Activated T-cell treated with anti-CD3 and anti-CD28 coated beads for 1 hour (primary cell): ENCODE measurements at places on chromosomes 16 and 17.

GRCh38 chr17:76523084-76524037 lies 14.1 kb downstream of the CYGB start:
- peak; percentile 74 for DNase-seq

GRCh38 chr16:12009462-12009861 lies 32.9 kb downstream of the SNX29 start:
- no peak for DNase-seq

DNA sequence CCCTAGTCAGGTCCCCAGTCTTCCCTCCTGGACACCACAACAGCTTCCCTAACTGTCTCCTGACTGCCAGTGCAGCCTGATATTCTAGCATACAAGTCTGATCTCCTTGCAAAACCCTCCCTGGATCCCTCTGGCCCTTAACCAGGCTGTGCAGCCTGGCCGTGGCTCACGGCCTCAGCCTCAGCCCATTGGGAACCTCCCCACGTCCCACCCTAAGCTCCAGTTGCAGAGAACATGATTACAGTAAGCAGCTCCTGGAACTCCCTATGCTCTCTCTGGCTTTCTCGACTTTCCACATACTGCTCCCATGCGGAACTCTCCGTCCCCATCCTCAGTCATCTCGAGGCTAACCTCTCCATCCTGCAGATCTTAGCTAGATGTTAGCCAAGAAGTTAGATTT lies 13.0 kb downstream of the ALOX12B start:
- no peak for DNase-seq

GRCh38 chr17:33964344-33964979 lies 290.6 kb upstream of the CCL2 start:
- DNase-seq: no peak

- no peak for DNase-seq
Observed at GRCh38 chr16:85634747-85635544, 21.8 kb downstream of the GSE1 start.

GRCh38 chr17:29179232-29180033 lies 765 bp downstream of the MYO18A start:
- no peak for DNase-seq

- DNase-seq: no peak
Observed at GRCh38 chr17:12665263-12666210, at the start of gene MYOCD. MYOCD (plus strand) TSS chr17:12665890; CDS start chr17:12666189, 299 bp downstream.

GRCh38 chr17:50280068-50280467 lies 5.8 kb downstream of the TMEM92 start:
- DNase-seq: no peak

DNA sequence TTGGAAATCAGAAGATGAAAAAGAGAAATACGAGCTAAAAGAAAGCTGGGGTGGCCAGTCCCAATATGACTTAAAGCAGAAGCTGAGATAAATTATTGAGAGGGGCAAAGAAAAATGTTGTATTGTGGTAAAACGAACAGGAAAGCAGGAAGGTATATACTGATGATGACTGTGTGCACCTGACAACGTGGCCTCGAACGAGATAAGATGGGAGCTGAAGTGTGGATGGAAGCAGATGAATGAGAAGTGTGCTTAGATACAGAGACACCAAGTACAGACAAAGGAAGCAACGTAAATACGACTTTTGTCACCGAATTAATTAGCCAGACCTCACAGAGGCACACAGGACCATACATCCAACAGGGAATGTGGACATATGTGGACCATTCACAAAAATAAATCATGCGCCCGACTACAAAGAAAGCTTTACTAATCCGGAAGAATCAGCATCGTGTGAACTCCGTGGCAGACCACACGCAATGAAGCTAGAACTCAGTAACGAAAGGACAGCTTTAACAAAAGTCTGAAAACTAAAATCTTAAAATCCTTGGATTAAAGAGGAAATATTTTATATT lies 218.7 kb downstream of the RPTOR start:
- no peak for DNase-seq

DNA sequence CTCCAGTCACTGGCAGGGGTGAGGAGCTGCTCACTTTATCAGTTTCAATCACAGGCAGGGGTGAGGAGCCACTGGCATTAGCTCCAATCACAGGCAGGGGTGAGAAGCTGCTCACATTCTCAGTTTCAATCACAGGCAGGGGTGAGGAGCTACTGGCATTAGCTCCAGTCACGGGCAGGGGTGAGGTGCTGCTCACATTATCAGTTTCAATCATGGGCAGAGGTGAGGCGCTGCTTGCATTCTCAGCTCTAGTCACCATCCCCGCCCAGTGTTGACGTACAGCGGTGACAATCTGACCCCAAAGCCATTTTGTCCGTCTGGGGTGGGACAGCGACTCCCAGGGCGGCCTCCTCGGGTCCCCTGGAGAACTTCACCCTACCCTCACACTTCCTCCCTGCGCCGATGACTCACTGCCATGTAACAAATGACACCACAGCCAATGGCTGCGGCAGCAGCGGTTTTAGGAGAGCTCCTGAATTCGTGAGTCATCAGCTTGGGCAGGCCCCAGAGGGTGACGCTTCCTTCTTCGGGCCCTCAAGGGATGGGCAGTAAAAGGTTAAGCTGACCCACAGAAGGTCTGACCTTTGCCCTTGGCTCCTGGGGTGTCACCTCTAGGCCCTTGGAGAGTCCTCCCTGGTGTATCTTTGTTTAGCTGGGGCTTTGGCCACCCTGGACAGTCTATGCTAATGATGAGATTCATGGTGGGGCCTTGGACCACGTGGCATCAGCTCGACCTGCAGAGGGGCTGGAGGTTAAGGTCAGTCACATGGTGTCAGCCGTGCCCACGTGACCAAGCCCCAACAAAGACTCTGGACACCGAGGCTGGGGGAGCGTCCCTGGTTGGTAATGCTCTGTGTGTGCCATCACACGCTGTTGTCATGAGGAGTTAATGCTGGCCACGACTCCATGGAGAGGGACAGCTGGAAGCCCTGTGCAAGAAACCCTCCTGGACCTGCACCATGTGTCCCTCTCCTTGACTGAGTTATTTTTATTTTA lies 171.7 kb downstream of the C16orf95 start:
- no peak for DNase-seq

DNA sequence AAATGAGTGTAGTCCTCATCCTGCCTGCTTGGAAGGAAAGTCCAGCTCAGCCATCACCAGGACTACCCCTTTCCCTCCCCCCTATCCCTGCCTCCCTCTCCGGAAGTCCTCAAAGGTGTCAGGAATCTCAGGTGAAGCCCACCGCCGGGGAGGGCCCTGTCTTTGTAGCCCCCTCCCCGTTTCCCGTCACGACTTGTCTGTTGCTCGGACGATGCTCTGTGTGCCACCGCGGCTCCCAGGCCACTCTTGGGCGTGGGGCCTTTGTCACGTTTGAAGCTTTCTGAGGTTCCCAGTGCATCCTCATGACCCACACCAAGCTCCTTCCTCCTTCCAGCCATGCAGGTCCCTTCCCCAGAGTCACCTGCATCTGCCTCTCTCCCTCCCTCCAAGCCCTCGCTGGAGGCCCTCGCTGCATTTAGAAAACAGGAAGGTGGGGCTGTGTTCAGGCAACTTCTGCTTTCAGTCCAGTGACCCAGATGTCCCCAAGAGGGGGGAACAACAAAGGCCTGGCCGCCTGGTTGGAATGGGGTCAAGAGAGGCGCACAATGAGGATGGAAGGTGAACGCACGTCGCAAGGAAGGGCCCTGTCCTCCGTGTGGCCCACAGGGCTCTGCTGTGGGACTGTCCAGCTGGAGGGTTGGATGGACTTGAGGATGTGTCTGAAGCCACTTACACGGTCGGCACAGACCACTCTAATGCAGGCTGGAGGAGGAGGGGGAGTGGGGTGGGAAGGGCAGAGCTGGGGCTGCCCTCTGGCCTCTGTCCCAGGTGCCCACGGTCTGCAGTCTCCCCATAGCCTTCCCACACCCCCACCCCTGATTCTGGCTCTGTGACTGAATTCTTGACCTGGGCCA lies 59.9 kb downstream of the OR1D5 start:
- DNase-seq: no peak

GRCh38 chr17:40980596-40980995 lies 3.5 kb downstream of the KRT40 start:
- no peak for DNase-seq

- no peak for DNase-seq
Observed at GRCh38 chr16:4110680-4111079, 5.6 kb downstream of the ADCY9 start.

- no peak for DNase-seq
Observed at GRCh38 chr17:4944163-4944553, 4.1 kb downstream of the RNF167 start.

DNA sequence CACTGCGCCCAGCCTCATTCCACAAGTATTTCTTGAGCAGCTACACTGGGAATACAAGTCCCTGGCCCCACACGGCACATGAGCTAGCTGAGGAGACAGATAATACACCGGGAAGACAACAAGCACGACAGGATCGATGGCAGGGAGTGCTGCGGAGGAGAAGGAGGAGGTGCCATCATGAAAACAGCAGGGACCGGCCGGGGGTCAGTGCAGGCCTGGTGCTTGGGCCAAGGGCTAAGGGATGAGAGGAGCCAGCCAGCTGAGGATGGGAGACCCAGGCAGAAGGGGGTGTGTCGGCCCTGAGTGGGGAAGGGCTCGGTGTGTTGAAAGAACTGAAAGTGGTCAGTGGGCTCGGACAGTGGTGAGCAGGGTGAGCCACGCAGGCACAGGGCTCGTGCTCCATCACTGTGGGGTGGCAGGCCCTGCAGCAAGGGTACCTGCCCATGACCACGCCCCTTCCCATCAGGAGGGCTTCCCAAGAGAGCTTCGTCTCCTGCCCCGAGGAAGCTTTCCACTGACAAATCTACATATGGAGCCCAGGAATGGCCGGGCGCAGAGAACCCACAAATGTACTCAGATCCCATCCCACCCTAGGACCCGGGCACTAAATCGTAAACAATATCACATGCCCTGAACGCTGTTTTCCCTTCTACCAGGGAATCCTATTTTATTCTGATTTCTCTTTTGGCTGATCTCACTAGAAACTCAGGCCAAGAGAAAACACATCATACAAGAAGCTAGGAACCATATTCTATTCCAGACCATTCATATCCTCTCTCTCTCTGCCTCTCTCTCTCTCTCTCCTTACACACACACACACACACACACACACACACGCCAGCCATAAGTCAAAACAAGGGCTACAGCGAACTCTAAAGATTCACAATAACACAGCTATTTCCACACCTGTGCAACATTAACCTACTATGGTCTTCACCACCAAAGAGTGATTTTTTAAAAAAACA lies 50.7 kb upstream of the TNRC6C start:
- DNase-seq: no peak

GRCh38 chr16:56691885-56692284 lies 9.6 kb downstream of the MT1X start:
- DNase-seq: no peak

DNA sequence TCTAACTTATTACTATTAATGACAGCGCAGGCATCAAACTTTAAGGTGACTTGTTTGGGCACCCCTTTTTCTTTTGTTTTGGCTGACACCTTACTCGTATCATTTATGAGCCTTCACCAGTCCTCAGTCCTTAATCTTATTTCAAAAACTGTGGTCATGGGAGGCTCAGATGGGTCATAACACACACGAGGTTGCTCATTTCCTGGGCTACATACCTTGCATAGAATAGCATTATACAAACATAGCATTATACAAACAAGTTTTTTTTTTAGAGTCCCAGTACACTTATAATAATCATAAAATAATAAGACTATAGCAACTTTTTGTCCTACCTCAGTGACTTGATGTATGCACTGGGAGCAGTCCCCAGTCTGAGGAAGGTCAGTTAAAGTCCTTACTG lies 11.2 kb upstream of the ACSF2 start:
- DNase-seq: no peak

DNA sequence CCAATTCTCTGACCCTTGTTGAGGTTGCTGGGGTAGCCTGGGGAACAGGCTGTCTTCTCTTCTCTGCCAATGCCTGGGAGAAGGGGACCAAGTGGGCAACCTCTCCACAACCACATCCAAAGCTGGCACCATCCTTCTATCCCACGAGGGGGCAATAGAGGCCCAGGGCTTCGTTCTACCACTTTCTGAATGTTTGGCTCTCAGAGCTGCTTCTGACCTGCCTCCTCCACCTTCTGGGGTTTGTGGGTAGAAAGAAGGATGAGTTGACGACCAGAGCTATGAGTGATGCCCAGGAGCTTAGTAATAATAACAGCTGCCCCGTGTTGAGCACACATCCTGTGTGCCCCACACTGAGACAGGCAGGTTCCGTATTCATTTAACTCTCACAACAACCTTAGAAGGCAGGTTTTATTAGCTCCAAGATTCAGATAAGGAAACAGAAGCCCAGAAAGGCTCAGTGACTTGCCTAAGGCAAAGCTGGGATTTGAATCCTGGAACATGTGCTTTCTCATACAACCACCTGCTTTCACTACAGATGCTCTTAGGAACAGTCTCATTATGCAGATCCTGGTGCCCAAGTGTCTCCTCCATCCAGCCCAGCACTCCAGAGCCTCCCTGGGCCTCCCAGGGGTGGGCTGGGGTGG lies 11.1 kb downstream of the TSPOAP1 start:
- DNase-seq: peak; percentile 59

DNA sequence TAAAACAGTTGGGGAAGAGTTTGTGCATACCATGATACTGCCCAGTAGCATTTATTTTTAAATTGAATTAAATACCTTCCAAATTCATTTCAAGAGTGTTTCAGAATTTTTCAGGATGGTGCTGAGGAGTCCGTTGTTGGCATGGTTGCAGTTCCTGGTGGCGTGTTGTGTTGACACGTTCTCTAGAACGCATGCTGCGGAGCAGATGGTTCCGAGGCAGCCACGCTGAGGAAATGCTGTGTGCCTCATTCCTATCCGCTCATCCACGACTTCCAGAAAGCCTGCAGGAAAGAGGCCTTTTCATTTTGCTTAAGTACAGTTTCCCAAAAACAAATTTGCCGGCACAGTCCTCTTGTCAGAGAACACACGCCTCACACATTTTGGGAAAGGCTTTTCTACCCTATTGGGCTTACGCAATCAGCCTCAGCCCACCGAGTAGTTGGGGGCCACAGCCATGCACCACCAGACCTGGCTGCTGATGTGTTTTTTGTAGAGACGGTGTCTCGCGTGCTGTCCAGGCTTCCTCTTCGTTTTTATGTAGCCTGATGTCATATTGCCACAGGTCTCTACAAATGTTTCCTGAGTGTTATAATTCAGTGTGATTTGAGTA lies 32.1 kb upstream of the IL17C start:
- DNase-seq: no peak

GRCh38 chr16:51166091-51166490 lies 15.0 kb upstream of the SALL1 start:
- no peak for DNase-seq

GRCh38 chr17:5898406-5898805 lies 171.8 kb upstream of the WSCD1 start:
- no peak for DNase-seq

DNA sequence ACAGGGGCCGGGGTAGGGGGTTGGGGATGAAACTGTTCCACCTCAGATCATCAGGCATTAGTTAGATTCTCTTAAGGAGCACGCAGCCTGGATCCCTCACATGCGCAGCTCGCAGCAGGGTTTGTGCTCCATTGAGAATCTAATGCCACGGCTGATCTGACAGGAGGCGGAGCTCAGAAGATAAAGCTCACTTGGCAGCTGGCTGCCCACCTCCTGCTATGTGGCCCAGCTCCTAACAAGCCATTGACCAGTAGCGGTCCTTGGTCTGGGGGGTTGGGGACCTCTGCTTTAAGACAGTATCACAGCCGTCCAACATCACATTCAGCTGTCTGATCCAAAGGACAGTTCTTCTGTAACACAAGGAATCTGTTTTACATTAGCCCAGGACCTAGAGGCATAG lies 62.5 kb downstream of the SLC39A11 start:
- no peak for DNase-seq

GRCh38 chr16:11692651-11693050 lies 24.4 kb downstream of the SNN start:
- no peak for DNase-seq
